ENCODE measurements at places on chromosomes 3 and 15.

DNA sequence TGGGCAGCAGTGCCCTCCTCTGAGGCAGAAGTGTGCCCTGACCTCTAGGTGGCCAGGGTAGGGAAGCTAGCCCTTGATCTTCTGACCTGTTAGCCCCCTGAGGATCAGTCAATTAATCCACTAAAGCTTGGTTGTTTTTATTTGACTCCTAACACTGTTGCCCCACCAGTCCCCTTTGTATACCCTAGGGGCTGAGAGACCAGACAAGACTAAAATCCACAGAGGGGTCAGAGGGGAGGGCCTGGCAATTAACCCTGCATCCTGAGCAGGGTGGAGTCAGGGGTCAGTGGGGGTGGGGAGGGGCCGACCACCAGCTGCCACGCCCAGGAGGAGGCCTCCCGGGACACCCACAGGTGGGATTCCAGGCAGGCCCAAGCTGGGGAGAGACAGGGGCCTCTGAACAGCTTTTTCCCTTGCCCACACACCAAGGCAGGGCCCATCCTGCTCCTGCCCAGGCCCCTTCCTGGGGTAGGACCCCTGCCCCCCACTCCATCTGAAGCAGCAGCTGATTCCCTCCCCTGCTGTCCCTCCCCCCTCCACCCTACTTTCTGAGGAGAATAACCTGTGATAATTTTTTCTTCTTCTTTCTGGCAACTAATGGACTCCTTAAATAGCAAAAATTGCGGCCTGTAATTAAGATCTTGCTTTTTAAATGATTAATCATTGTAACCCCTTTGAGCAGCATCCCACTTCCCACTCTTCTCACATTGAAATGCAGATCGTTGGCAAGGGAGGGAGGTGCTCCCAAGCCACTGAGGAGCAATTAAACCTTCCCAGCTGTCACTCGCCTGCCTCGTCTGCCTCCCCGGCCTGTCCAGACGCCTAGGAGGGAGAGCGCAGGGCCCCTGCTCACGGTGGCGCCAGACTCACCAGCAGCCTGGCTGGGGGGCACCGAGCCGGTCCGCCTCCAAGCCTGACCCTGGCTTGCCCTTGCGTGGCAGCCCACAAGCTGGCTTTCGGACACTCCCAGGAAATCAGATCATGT is 51.9 kb downstream of the RHCG start:
- no peaks in the 10 kb centered on the region for H3K27me3 ChIP-seq
- no peak overlapping the region for H3K4me3 ChIP-seq
- DNase-seq: no peak
- H3K4me1 ChIP-seq: no peaks in the 10 kb centered on the region

DNA sequence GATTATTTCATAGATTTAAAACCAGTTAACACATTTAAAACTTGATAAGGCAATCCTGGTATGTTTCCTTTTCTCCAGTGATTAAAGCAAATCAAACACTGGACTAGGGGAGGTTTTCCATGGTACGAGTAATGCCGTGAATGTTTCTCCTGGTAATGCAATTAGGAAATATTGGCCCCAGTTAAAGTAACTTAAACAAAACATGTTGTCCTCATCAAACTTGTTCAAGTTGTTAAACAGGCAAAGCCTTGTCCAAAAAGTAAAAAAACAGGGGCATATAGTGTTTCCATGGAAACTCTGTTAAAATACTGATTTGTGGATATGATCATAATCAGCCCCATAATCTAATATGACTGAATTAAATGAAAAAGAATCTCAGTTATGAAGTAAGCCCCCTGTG is 13.1 kb upstream of the LRTM1 start:
- H3K4me1 ChIP-seq: no peaks in the 10 kb centered on the region
- H3K36me3 ChIP-seq: no peaks in the 10 kb centered on the region
- no peaks in the 10 kb centered on the region for H3K27me3 ChIP-seq
- no peak overlapping the region for H3K27ac ChIP-seq
- DNase-seq: no peak
- H3K4me3 ChIP-seq: no peak overlapping the region

DNA sequence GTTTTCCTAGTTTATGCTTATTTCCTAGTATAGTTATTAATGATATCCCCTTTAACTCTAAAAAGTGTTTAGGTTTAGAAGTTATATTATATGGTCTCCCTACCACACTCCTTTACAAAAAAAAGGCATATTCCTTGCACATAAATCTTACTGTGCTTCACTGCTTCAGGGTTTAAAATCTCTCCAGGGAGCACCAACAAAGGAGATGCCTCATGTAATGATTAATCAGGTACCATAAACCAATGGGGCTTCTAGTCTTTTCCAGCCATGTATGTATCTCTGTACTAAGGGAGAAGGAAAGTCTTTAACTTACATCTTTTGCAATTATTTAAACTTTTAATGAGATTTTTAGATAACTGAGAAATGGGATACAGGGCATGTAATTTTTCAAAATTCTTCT is 91.5 kb upstream of the RBMS3 start:
- H3K36me3 ChIP-seq: no peaks in the 10 kb centered on the region
- no peak overlapping the region for H3K27ac ChIP-seq
- no peaks in the 10 kb centered on the region for H3K4me1 ChIP-seq
- no peak overlapping the region for H3K4me3 ChIP-seq
- DNase-seq: no peak
- no peaks in the 10 kb centered on the region for H3K27me3 ChIP-seq

- H3K27me3 ChIP-seq: no peaks in the 10 kb centered on the region
- DNase-seq: no peak
- H3K4me1 ChIP-seq: peaks cover 47% of the 10 kb centered on the region
- no peak overlapping the region for H3K27ac ChIP-seq
- H3K36me3 ChIP-seq: no peaks in the 10 kb centered on the region
- H3K4me3 ChIP-seq: no peak overlapping the region
Observed at GRCh38 chr3:72587282-72587681, 261.0 kb downstream of the SHQ1 start.

GRCh38 chr3:146473726-146474125 is 4.4 kb upstream of the PLSCR2 start:
- DNase-seq: no peak
- no peaks in the 10 kb centered on the region for H3K36me3 ChIP-seq
- H3K4me1 ChIP-seq: no peaks in the 10 kb centered on the region
- no peaks in the 10 kb centered on the region for H3K27me3 ChIP-seq

DNA sequence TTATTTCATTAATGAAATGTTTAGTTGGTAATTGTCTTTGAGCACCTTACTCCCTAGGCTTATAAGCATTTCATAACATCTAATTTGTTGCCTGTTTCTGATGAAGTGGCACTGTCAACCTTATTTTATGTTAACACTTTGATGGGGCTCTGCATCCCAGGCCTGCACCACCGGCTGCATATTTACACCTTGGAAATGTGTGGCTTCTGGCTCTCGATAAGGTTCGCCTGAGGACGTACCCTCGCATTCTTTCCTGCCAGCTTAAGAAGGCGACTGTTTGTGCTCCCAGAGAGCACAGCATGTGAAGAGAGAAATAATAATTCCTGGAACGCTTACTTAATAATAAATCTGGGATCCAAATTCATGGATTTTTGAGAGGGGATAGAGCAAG is 763.3 kb upstream of the CFAP20DC start:
- H3K4me3 ChIP-seq: no peak overlapping the region
- H3K27ac ChIP-seq: no peak overlapping the region
- H3K36me3 ChIP-seq: no peaks in the 10 kb centered on the region
- no peak for DNase-seq
- peaks cover 5% of the 10 kb centered on the region for H3K4me1 ChIP-seq
- H3K27me3 ChIP-seq: no peaks in the 10 kb centered on the region

DNA sequence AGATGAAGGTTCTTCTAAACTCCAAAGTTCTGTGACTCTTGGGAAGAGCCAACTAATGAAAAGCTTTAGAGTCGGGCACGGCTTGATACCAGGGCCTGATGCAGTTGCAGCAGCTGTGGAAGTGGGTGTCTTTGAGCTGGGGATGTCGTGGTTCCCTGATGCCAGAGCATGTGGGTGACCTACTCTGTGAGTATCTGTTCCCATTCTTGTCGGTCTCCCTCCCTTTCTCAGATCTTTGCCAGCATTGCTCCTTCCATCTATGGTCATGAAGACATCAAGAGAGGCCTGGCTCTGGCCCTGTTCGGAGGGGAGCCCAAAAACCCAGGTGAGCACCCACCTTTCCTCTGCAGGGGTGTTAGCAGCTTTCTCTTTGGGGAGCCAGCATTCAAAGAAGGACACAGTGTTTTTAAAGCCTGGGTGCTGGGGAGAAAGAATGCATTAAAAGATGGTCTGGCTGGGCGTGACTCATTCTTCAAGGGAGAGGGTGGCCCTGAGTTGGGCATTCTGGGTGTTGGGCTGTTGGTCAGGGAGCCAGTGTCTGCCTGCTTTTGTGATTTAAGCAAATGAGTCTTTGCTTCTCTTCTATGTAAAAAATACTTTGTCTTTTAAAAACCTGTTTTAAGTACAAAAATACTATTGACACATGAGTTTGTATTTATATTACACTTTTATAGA is 13.2 kb upstream of the PODXL2 start:
- no peaks in the 10 kb centered on the region for H3K27me3 ChIP-seq
- no peak overlapping the region for H3K4me3 ChIP-seq
- no peak for DNase-seq
- no peaks in the 10 kb centered on the region for H3K4me1 ChIP-seq
- H3K27ac ChIP-seq: no peak overlapping the region

- no peaks in the 10 kb centered on the region for H3K27me3 ChIP-seq
- no peaks in the 10 kb centered on the region for H3K36me3 ChIP-seq
- H3K4me3 ChIP-seq: no peak overlapping the region
- no peak for DNase-seq
Observed at GRCh38 chr15:87753539-87753938, 503.0 kb downstream of the NTRK3 start.

- H3K27me3 ChIP-seq: no peaks in the 10 kb centered on the region
- no peaks in the 10 kb centered on the region for H3K4me1 ChIP-seq
- H3K27ac ChIP-seq: no peak overlapping the region
- DNase-seq: no peak
- no peaks in the 10 kb centered on the region for H3K36me3 ChIP-seq
- H3K4me3 ChIP-seq: no peak overlapping the region
Observed at GRCh38 chr3:839981-840380, 252.8 kb upstream of the CNTN6 start.

GRCh38 chr3:88137836-88138235 is 11.9 kb upstream of the C3orf38 start:
- H3K27ac ChIP-seq: no peak overlapping the region
- no peak for DNase-seq
- peaks cover 6% of the 10 kb centered on the region for H3K36me3 ChIP-seq
- no peaks in the 10 kb centered on the region for H3K4me1 ChIP-seq
- no peak overlapping the region for H3K4me3 ChIP-seq

DNA sequence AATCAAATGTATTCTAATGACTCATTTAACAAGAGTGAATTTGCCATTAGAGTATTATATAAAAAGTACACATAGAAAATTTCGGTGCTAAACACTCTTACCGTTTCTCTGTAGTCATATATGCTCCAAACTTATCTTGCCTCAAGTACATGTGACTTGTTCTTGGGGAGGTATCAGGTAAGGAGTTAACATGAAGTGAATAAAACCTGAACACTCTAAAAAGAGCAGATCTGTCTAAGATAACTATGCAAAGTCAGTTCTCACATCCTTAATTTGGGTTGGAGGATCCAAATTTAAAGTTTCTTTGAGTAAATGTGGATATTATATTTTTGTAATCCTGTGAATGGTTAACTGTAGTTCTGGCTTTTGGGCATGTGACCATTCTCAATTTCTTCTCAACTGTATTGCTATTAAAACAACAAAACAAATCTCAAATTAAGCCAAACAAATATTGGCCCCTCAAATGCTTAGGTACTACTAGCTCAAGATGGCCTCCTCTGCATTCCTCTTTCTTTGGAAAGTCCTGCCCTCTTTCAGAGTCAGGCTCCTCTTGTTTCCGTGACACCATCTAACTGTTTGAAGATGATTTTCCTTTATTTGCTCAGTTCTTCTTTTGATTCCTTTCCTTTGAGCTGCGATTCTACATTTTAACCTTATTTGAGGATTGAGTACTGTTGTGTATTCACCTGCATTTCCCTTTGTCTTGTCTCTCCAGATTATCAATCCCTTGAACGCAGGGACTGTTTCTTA is 4.2 kb downstream of the EDEM1 start:
- H3K4me3 ChIP-seq: no peak overlapping the region
- no peaks in the 10 kb centered on the region for H3K36me3 ChIP-seq
- no peaks in the 10 kb centered on the region for H3K27me3 ChIP-seq
- H3K27ac ChIP-seq: no peak overlapping the region
- no peak for DNase-seq

- H3K4me3 ChIP-seq: no peak overlapping the region
- no peak overlapping the region for H3K27ac ChIP-seq
Observed at GRCh38 chr3:3860235-3860634, 61.0 kb downstream of the LRRN1 start.

Data from tibial nerve (tissue), 4 donors.